MCF 10A (cell line): ENCODE measurements at places on chromosomes 3 and 15.

GRCh38 chr3:161093895-161094294 is 11.3 kb downstream of the B3GALNT1 start:
- no peak for DNase-seq

- DNase-seq = no peak
These were observed 15.9 kb upstream of the ACAD9 start for GRCh38 chr3:128863560-128863959.

DNA sequence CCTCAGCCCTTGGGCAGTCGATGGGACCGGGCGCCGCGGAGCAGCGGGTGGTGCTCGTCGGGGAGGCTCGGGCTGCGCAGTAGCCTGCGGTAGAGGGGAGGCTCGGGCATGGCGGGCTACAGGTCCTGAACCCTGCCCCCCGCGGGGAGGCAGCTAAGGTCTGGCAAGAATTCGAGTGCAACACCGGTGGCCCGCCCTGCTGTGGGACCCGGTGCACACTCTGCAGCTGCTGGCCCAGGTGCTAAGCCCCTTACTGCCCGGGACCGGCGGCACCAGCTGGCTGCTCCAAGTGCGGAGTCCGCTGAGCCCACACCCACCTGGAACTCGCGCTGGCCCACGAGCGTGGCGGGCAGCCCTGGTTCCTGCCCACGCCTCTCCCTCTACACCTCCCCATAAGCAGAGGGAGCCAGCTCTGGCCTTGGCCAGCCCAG is 377.7 kb upstream of the RBMS3 start:
- DNase-seq = no peak

GRCh38 chr3:120364821-120365220 is 15.7 kb upstream of the LRRC58 start:
- no peak for DNase-seq

DNA sequence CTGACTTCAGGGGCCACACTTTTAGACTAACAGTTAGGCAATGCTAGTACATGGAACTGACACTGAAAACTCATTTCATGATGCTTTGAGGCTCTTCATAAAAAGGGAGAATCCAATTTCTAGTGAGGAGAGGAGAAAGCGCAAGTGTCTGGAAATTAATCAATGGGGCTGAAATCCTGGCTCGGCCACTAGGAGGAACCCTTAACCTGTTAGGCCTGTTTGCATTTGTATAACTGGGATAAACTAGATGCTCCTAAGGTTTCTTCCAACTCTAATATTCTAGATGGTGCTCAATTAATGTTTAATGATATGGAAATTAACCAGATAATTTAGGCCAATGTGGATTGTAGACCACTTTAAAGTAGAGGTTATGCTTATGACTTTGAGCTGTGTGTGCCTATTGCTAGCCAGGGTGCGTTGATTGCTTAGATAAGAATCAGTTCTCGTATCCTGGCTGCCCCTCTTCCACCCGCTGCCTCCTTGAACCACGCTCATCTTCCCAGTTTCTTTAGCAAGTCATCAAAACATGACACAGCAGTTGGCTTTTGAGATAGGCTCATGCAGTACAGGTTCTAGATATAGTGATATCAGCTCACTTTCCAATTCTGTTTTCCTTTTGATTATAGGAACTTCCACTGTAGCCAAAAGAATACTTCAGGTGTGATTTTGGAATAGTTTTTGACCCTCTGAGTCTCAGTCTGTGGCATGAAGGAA is 16.8 kb upstream of the CRBN start:
- peak; percentile 29 for DNase-seq

DNA sequence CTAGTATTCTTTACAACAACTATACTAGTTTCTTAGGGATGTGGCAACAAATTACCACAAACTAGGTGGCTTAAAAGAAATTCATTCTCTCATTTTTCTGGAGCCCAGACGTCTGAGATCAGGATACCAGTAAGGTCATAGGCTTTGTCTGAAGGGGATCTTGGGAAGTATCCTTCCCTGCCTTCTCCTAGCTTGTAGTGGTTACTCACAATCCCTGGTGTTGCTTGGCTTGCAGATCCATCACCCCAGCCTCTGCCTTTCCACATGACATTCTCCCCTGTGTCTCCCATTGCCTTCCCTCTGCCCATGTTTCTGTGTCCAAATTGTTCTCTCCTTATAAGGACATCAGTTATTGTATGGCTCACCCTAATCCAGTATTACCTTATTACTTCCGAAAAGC is 24.3 kb upstream of the CLDN1 start:
- DNase-seq = no peak
